ENCODE measurements at places on chromosomes 6 and 20.

GRCh38 chr6:73854998-73855718, 159.2 kb downstream of the CD109 start:
- DNase-seq = no peak

GRCh38 chr20:31489152-31489551, 14.1 kb downstream of the REM1 start:
- DNase-seq = no peak

- DNase-seq = no peak
Measured at GRCh38 chr20:50546729-50547314, 36.6 kb downstream of the PTPN1 start.

DNA sequence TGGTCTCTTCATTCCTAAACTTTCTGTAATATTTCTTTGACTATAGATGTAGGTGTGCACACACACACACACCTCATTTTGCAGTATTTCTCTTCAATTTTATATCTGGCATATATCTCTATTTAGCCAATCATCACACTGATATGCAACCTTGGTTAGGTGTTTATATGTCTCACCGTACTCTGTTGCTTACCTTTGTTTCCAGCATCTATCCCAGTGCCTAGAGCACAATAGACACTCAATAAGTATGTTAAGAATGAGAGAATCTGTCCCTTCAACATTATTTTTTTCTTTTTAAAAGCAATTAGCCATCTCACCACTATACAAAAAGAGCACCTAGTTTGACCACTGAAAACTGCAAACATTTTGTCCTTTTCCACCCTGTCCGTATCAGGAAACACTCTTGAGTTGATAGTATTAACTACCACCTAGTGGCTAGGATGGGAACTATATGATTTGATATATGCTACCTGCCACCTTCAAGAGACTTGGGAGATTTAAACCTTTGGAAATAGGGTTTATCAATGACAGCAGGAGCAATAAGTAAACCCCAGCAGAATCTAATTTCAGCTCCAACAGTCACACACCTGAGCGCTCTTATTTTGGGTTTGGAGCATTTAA, 48.7 kb upstream of the RSPO3 start:
- no peak for DNase-seq

GRCh38 chr6:168133168-168133561, 54.2 kb upstream of the FRMD1 start:
- DNase-seq = no peak

DNA sequence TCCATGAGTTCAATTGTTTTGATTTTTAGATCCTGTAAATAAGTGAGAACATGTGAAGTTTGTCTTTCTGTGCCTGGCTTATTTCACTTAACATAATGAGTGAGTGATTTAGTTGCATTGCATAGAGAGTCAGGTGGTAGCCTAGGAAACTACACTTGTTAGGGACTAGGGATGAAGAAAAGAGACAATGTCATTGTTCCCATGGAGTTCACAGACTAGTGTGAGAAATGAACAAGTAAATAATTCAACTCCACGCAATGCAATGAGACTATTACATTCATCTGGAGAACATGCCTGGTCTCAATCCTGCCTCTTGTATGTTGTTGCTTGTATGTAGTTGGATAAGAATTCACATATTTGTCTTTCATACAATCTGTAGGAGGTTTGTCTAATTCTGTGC, 76.3 kb upstream of the B3GAT2 start:
- no peak for DNase-seq

DNA sequence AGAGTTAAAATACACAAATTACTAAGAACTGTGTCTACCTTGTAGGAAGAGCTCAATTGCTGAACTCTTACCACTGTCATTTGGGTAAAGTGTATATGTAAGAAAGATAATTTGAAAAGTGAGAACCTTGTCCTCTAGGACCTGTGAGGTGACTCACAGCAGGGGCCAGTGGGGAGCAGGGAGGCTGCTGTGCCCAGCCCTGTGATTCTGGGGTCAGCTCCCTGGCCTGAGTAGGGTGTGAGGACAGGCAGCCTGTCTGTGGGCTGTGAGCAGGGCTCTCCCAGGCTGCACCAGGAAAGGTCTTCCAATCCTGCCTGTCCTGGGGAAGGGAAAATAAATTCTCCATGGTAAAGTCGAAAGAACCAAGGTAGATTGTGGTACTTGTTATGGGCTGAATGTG, 27.3 kb upstream of the SIRPG start:
- no peak for DNase-seq

GRCh38 chr6:98547634-98548033, 286.7 kb upstream of the POU3F2 start:
- DNase-seq = no peak

DNA sequence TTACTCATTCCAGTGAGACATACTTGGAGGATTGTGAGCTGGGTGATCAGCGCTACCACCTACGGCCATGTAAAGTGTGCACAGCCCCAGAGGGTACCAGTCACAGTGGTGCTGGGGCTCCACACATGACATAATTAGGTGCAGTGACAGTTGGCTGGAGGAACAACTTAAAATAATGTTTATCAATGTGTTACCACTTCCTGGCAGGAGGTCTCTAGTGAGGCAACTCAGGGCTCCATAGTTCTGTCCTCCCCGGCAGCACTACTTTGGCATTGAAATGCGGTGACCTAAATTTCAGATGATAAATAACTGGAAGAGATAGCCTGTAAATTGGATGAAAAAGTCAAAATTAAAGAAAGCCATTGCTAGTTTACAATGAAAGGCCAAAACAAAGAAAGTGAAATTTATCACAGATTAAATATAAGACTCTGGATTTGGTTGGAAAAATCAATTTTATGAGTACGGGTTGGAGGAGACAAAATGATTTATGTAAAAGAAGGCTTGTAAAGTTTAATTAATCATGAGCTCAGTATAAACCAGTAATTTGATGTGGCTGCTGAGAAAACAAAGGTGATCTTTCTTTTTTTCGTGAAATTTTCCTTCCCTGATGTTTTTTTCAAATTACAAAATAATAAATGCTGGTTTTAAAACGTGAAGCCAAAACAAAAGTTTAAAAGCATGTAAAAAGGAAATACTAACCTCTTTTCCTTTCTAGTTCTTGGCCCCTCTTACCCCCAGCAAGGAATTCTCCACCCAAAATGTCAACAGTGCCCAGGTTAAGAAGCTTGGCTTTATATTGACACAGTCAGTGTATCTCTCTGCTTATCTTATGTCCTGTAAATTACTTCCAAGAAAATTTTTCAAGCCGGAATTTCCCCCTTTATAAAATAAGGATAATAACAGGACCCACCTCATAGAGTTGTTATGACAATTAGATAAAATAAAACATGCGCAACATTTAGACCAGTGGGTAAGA, 126.7 kb upstream of the NOX3 start:
- DNase-seq = no peak

Measured in activated T-helper 1 cell treated with Interleukin-2 at 50 U/mL for 16 hours (primary cell).